ENCODE measurements at places on chromosomes 5 and 9.

DNA sequence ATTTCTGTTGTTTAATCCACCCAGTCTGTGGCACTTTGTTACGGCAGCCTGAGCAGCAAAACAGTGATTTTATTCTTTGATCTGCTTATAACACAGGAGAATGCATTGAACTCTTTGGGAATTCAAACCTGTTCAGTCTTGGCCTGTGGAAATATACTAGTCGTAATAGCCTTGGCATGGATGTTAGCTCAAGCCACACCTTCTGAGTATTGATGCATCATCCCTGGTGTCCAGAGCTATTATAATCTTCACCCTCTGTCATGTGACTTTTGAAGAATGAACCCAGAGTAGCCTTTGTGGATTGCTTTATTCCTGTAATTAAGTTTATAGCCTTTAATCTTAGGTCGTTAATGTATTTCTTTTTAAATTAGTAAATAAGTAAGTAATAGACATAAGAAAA lies 50.8 kb upstream of the TEX48 start:
- no peak for DNase-seq

DNA sequence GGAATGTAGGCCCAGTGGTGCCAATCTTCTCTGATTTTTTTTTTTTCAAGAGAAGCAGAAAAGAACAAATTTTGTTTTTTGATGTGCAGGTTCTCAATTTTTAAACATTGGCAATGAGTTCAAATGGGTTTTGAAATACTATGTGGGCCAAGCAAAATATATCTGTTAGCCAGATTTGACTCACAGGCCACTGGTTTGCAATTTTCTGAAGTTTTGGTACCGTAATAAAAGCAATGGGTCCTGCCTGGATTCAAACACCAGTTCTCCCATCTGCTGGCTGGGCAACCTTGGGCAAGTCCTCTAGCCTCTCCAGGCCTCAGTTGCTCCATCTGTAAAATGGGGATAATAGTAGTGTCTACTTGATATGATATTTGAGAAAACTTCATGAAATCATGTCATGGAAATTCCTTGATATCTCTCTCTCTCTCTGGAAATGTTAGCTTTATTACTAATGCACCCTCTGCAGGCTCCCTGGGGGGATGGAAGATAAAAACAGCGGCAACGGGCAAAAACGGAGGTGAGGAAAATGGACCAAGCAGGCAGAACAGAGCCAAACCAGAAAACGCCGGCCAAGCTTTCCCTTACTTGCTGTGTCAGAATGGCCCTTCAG lies 63.4 kb downstream of the SMIM23 start:
- no peak for DNase-seq

DNA sequence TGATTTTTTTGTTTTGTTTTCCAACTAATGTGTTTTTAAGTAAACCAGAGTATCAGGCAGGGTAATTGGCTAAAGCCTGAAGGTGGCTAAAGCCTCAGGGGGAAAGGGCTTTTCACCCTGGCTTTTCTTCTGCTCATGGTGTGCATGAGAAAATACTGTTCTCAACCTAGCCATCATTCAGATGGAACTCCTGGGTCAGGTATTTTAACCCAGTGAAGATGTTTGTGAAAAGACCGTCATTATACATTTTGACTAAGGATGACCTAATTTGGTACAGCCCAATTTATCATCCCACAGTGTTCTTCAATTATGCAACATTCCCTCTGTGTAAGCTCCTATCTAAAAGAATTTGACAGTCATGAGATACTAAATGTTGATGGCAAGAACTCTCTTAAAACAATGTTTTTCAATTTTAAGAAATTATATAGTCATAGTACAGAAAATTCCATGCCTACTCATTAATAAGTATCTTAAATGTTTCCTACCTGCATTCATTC lies 209.5 kb upstream of the TARS1 start:
- no peak for DNase-seq

DNA sequence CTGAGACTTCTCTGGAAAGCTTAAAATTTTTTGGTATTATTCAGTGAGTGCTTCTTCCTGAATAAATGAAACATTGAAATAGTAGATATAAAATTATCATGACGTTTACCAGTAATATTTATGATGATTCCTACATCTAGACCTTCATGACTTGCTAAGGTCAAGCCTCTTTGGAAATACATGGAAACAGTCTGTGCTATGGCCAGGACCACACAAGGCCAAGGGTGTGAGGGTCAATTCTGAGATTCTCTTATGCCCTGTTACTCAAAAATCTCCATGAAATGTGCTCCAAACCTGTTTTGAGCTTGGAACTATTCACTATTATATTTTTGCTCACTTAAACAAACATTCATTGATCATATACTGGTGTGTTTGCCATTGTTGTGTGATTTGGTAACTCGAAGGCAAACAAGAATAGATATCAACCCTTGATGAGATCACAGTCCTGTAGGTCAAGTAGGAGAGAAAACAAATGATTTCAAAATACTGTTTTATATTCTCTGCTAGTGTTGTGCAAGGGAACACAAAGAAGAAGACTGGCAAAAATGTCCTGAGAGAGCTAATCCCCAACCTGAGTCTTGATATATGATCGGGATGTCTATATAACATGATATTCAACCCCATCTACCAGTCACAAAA lies 1254.9 kb upstream of the DMAC1 start:
- DNase-seq: no peak

GRCh38 chr9:35691757-35692301 lies 2.1 kb upstream of the TPM2 start:
- no peak for DNase-seq

DNA sequence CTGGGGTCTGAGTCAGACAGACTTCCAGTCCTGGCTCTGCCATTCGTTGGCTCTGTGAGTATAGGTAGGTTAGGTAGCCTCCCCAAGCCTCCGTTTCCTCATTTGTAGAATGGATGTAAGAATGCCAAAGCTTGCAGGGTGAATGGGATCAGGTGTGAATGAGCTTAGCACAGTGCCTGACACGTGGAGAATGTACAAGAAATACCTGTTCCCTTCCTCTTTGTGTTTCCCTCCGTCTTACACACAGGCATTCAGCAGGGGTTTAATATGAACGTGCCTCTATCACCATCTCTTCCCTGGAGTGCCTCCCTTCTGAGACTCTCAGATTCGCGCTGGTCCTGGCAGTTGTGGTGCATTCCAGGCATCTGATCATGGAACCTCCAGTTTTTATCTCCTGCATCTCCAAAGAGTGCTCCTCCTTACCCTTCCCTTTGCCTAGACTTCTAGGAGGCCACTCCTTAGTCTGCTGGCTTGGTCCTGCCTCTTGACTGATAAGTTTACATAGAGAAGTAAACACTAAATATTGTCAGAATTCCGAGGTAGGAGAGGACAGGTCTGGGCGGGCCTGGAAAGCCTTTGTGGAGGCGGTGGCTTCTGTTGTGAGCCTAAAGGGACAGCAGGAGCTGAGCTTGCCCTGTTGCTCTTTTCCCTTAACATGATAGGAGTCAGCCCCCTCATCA lies 199.4 kb downstream of the AOPEP start:
- no peak for DNase-seq

DNA sequence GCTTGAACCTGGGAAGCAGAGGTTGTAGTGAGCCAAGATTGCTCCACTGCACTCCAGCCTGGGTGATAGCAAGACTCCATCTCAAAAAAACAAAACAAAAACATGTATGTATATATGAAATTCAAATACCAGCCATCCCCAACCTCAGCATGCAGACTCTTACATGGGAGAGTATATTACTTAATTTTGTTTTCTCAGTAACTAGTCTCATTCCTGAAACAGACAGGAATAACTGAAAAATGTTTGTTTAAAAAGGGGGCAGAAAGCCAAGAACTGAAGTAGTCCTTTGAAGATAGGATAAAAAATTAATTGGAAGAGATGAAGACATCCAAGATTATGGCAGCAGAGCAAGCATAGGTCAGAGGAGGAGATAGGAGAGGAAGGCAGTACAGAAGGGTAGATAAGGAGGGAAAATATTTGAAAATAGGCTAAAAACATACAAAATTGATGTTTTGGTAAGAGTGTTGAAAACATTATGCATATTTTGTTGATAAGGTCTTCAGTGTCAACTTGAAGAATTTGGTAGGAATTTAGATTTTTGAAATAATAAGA lies 309.9 kb downstream of the MAT2B start:
- DNase-seq: no peak

GRCh38 chr5:67263656-67264408 lies 67.2 kb upstream of the CD180 start:
- no peak for DNase-seq

DNA sequence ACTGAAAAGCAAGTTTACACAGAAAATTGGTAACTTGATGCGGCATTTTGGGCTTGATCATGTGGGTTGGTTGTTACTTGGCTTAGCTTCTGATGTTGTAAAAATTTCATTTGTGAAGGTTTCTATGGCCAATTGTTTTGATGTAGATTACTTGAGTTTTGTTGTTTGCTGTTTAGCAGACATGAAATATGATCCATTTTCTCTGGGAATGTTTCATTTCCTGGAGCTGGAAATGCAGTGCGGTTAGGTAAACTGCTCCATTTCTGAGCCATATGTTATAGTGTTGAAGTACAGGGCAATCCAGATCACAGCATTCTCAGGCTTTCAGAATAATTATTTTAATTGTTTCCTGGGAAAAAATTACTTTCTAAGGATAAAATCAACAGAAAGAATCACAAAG lies 396.9 kb downstream of the ENC1 start:
- DNase-seq: no peak

DNA sequence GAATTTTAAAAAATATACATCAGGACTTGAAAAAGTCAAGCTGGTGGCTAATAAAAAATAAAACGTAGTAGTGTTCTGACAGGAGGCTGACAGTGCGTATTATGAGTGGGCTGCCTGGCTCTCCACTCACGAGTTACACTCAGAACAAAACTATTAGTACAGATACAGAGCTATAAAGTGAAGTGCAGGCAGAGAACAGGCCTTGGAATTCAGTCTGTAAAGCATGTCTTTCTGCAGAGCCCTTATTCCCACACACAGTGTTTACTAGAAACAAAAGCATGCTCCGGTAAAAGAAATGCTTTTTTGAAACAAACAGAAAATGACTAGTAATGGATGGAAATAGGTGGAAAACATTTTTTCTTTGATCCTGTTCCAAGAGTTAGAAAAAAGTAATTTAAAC lies 334.7 kb downstream of the DIRAS2 start:
- no peak for DNase-seq

DNA sequence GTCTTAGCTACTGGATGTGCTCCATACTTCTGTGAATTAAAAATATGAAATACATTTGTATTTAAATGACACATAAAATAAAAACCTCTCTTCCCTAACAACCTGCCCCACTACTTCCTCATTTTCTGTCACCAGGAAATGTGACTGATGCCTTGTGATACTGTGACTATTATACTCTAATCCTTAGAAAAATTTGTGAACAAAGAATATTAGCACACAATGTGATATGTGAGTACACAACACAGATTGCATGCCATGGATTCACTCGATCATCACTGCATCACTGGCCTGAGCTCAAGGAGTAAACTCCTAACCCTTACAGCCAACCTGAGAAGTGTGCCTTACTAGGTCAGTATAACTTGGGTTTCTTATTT lies 281.0 kb downstream of the EFNA5 start:
- DNase-seq: no peak

- DNase-seq: no peak
Measured at GRCh38 chr5:72252574-72253155, 67.4 kb downstream of the MRPS27 start.

DNA sequence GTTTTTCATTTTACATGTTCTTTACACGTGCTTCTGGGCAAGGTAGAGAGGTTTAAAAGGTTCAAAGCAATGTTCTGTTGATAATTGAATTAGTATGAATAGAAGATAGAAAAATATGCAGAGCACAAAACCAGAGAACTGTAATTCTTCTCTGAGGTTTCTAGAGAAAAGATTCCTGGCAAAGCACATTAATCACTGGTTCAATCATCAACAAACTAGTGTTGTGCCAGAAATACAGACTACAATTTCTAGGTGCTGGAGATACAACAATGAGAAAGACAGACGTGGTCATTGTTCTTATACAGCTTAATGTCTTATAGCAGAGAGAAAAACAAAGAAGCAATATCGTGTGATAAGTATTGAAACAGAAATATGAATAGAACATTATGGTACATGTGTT lies 25.5 kb downstream of the MEGF9 start:
- DNase-seq: no peak

- no peak for DNase-seq
Measured at GRCh38 chr5:18544421-18544820, 910.2 kb downstream of the TAF11L14 start.

GRCh38 chr5:149636191-149636860 lies 55.0 kb downstream of the ARHGEF37 start:
- no peak for DNase-seq

GRCh38 chr5:94407023-94407422 lies 211.4 kb downstream of the KIAA0825 start:
- no peak for DNase-seq

- no peak for DNase-seq
Measured at GRCh38 chr5:146647656-146648199, 131.7 kb upstream of the GPR151 start.

DNA sequence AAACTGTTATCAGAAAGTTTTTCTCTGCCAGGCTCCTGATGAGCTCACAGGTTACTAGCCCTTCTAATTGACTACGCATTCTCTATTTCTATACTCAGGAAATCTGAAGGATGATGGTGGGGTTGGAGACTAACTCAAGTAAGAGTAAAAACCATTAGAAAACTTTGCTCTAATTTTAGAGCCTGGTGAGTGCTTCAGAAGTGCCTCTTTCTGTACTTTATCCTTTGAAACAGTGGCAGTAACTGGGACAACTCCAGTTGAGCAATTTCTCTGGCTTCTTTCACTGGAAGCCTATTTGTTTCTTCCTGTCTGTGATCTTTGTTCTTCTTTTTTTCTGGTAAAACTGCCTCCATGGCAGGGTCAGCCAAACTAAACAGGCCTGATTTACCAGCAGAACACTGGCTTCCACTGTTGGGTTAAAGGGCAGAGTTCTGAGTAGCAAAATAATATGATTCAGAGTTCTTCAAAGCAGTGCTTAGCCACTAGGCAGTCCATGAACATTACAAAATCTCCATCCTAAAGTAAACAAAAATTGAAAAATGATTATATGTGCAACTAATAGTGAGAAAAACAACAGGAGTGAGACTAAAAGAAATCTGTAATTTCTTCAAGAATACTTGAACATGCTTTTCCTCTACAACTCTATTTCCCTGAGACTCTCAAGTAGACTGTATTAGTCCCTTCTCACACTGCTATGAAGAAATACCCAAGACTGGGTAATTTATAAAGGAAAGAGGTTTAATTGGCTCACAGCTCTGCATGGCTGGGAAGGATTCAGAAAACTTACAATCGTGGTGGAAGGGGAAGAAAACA lies 79.8 kb downstream of the MROH2B start:
- no peak for DNase-seq

GRCh38 chr5:170483701-170484458 lies 19.9 kb upstream of the KCNIP1 start:
- no peak for DNase-seq

DNA sequence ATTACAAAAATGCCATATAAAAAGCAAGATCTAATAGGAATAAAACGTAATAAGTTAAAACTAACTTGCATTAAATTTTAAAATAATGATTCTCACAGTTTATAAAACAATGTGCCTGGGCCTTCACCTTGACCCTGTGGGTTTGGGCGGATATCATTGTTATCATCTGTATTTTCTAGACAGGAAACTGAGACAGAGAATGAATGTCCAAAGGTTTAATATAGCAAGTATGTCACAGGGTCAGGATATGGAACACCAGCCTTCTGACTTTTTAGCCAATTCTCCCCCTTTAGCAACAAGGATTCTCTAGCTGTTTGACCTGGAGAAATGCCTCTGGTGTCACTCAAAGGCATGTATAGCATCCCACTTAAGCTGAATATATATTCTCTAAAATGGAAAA lies 67.2 kb downstream of the ITGA1 start:
- DNase-seq: no peak

Data from stimulated activated CD8-positive, alpha-beta memory T cell treated with anti-CD3 and anti-CD28 coated beads, Interleukin-15, amount 100 ng/mL, for 48 hours (primary cell).